ENCODE measurements at places on chromosomes 16 and 17.

- DNase-seq = no peak
Observed at GRCh38 chr16:54216688-54217087, 69.9 kb downstream of the IRX3 start.

GRCh38 chr16:27729516-27730304 lies 179.8 kb downstream of the KATNIP start:
- DNase-seq = no peak

- DNase-seq = no peak
Observed at GRCh38 chr17:5941258-5941657, 128.9 kb upstream of the WSCD1 start.

DNA sequence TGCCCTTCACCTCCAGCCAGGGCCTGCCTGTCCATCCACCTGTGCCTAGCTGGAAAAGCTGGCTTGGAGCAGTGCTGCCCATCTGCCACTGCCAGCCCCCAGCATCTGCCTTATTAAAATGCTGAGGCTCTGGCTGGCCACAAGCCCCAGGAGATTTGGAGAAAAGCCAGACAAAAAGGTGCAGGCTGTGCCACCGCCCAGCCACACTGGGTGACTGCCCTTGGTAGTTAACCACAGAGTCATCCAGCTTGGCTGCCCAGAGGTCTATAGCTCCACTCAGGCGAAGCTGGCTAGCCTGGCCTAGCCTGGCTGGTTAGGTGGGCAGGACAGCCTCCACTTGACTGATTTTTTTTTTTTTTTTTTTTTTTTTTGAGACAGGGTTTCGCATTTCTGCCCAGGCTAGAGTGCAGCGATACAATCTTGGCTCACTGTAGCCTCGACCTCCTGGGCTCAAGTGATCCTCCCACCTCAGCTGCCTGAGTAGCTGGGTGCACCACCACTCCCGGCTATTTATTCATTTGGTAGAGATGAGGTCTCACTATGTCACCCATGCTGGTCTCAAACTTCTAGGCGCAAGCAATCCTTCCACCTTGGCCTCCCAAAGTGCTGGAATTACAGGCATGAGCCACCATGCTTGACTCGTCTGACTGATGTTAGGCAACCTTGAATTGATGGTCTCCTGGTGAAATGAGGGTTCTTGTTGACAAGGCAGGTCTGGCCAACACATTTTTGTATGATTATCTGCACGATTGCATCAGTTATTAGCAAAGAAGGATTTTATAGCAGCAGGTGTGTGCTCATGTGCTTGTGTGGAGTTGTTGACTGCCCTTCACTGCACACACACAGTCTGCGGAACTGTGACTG lies 103.8 kb downstream of the RAB11FIP4 start:
- no peak for DNase-seq

DNA sequence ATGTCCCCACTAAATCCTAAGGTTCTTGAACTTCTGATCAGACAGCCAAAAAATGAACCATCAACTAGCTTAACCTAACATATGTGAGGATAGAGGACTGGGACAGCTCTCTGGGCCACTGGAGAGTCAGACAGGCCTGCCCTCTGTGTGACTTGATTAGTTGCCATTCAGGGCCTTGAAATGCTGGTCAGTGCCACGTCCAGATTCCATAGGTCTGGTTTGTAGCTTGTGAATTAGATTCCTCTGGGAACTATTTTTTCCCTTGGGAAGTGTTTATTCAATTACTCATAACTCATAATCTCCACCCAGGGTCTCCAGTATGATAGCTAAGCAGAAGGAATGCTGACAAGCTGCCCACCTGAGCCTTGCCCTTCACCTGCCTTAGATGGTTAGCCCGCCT lies 48.2 kb downstream of the IGF2BP1 start:
- no peak for DNase-seq

GRCh38 chr17:74119965-74120364 lies 83.5 kb upstream of the RPL38 start:
- DNase-seq = no peak

DNA sequence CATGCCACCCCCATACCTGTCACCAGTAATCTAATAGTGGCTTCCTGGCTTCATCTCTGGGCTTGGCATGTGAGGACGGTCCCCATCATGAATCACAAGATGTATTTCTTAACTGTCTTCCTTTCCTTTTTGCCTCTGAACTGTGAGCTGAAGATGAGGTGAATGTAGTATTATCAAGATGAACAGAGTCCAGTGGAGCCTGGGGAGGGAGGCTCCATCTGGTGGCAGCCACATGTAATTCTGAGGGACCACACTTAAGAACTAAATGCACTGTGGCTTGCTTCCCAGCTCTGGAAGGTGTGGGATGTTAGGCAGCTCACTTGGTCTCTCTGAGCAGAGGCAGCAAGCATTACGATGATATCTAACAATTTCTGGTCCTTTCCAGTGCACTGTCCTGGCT lies 354.9 kb upstream of the ASIC2 start:
- no peak for DNase-seq

DNA sequence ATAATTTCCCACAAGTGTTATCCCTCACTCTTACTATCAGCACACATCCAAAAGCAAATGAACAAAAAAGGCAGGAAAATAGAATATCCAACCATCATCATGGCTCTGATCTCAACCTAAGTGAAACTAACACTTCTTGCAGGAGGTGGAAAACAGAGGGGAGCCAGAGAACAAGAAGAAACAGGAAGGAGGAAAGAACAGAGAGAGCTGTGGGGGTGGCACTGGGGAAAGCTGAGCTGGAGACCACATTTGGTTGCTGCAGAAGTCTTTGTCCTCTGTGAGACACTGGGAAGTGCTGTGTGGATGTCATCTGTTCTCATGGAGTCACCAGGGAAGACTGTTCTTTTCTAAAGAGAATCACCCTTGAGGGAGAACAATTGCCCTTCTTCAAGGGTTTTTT lies 34.7 kb downstream of the GRB7 start:
- DNase-seq = peak; percentile 40

GRCh38 chr17:39599665-39600231 lies 8.0 kb downstream of the NEUROD2 start:
- no peak for DNase-seq

DNA sequence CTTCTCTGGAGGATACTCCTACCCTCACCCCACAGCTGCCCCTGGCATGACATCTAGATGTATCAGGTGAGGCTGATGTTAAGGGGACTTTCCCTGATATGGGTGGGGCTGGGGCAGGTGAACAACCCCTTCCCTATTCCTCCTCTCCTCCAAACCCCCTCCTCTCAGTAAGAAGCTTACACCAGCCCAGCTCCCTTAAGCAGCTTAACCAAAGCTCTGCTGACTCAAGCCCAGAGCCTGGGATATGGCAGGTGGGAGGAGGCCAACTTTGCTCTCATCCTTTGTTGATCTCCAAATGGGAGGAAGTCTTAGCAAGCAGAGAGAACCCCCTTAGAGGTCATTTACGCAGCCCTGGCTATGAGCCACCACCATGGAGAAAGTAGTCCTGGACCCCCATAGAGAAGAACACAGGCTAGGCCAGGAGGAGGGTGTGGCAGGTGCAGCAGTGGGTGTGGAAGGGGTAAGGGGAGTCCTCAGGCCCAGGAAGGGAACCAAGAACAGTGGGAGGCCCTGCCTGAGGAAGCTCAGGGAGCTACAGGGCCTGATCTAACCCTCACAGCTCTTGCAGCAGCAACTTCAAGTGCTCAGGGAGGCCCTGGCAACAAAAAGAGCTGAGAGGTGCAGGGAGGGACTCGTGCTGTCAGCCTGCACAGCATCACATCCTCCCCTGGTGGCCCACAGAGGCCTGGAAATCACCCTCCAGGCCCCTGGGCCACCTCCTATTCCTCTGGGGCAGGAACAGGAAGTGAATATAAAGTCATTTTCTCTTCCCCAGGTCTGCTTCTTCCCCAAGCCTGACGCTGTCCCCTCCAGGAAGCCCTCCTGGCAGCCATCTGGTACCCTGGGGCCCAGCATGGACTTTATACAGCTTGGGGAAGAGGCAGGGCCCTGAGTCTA lies 2.9 kb downstream of the UNC119 start:
- peak; percentile 80 for DNase-seq

DNA sequence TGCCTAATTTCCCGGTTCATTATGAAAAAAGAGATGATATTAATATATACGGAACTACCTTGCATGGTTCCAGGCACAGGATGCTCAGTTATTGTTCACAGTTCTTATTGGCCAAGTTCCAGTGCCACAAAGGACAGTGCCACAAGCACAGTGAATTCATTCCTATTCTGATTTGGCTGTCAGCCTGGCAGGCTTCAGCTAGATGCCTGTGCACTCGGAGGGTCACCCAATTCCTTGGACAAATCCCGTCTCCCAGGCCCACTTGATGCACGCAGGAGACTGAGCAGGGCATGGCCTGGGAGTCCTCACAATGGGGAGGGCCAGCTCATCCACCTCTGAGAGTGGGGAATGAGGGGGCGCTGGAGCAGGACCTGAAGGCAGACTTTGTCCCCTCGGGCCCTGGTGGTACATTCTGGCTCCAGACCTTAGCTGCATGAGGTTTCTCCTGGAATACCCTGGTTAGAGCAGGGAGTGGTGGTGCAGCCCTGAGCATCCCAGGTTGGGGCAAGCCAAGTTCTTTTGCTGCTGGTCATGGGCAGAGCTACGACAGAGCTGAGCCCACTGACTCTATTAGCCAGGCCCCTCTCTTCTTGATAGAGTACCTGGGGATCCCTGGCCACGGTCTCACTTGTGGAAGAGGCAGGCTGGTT lies 41.4 kb downstream of the MIS12 start:
- no peak for DNase-seq

GRCh38 chr17:81483085-81483861 lies 29.3 kb downstream of the ACTG1 start:
- DNase-seq = peak; percentile 44

DNA sequence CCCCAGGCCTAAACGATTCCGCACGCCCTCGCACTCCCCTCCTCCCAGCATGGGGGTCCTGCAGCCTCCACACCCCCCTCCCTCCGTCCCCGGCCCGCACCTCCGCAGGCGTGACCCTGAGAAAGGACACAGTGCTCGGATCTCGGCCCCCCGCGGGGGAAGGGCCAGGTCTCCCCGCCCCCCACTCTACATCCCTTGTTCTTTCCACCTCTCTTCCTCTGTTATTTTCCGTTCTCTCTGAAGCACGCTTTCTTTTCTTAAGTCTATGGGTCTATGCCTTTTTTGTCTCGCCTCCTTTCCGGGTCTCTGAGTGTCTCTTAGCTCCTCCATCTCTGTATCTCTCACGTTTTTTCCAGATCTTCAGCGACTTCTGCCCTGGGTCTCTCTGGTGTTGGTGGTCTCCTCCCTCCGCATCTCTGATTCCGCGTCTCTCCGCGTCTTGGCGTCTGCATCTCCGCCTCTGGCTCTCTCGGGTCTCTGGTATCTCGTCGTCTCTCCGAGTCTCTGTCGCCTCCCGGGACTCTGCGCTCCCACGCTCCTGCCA lies 2.1 kb upstream of the HES7 start:
- no peak for DNase-seq

GRCh38 chr16:82653550-82654511 lies 27.1 kb downstream of the CDH13 start:
- DNase-seq = peak; percentile 73

GRCh38 chr17:37742116-37742761 lies 2.6 kb downstream of the HNF1B start:
- DNase-seq = no peak
